ENCODE measurements at places on chromosomes 16 and 17.

DNA sequence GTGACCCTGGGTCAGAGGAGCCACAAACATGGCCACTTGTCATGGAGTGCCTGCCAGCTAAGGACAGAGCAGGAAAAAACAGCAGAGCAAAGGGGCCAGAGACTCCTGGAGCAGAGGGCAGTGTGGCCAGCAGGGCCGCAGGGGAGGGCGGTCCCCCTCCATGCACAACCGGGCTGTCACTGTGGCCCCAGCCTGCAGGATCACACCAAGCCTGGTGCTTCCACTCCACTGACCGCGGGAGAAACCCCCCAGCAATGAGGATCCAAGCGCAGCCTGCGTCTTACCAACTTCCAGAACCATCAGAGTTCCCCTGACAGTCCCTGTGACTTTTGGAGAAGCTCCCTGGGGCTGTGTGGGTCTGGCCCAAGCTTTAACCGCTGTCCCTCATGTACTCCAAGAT, 62.0 kb downstream of the PRMT7 start:
- DNase-seq = no peak

DNA sequence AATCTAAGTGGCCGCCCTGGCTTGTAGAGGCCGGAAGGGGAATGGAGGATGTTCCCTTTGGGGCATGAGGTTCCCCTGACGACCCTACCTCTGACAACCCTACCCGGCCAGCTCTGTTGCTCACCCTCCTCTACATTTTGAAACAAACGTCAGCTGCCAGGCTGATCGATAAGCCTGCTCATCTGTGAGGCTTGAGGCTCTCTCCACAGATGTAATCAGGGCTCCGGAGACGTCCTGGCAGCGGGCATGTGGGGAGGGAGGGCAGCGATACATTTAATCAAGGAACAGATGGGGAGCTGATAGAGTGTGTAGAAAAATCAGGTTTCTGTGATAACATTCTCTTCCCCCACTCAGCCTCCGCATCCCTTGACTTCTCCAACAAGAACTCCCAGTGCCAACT, 212.3 kb upstream of the SDK2 start:
- DNase-seq = no peak

- DNase-seq = no peak
These were observed 54.3 kb downstream of the RPTOR start for GRCh38 chr17:80598813-80599545.

DNA sequence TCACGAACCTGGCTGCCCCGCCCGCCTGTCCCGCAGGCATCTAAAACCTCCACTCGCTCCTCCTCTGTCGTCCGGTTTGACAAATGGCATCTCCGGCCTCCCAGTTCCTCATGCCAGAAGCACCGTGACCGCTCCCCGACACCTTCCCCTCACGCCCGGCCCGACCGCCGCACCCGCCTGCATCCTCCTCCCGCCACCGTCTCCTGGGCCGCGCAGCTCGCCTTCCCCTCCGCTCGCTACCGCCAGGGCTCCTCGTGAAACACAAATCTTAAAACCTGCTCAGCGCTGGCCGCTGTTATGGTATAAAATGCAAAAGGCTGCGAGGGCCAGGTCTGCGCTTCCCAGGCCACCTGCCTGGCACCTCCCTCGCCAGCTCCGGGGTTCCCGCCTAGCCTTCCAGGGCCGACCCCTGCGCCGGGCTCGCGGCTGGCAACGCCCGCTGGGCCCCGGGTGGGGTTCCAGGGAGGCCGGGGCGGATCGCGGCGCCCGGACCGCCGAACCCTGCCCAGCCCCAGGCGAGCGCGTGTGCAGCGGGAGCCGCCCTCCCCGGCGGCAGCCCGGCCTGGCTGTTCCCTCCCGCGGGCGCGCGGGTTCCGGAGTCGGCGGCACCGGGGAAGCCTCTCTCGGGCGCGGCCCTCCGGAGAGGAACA, 488 bp downstream of the SPSB3 start:
- DNase-seq = no peak

GRCh38 chr16:86337581-86338402, 172.5 kb upstream of the FOXF1 start:
- no peak for DNase-seq

- no peak for DNase-seq
These were observed 26.9 kb downstream of the ELAC2 start for GRCh38 chr17:12990926-12991325.

DNA sequence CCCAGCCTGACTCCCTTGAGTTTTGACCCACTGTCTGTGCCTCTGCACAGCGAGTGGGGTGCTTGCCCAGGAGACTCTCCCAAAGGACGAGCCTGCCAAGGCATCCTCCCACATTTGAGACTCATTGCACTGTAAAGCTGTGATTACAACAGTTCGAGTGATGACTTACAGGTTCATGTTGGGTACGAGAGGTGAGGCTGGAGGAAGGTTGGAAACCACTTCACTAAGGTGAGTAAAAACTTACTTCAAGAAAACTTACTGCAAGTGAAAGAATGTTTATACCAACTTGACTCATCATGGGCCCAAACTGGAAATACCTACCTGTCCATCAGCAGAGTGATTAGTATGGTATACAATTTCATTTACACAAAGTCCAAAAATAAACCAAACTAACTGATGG, 360.1 kb upstream of the CDH11 start:
- DNase-seq = no peak

DNA sequence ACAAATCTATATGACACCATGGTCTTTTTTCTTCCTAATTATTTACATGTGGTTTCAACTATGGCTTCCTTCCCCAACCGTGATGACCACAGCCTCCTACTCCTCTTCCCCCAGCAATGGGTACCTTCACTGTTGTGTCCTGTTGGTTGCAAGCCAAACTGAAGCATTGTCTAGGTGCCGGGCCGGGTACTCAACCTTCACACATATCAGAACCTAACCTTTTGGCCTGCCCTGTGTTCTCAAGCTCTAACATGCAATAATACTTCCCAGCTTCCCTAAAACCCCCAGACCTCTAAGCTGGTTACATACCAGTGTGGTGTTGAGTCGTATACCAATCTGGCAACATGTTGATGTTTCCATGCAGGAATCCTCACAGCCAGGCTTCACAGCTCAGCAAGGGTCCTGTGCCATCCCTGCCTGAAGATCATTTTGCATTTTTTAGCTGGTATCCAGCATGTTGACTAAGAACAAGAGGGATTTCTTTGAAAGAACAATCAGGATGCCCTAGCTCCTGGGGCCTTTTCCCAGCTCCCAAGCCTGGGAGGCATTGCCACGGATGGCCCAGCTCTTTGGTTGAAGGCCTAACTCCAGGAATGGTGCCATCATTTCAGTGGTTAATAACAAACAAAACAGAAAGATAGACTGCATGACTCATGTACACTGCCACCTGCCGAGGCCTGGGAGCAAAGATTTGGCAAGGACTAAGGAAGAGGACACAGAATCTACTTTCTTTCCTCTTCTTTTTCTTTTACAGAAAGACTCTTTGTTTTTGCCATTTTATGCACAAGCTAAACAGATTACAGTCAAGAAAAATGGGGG, 373.7 kb upstream of the SALL1 start:
- DNase-seq = no peak

DNA sequence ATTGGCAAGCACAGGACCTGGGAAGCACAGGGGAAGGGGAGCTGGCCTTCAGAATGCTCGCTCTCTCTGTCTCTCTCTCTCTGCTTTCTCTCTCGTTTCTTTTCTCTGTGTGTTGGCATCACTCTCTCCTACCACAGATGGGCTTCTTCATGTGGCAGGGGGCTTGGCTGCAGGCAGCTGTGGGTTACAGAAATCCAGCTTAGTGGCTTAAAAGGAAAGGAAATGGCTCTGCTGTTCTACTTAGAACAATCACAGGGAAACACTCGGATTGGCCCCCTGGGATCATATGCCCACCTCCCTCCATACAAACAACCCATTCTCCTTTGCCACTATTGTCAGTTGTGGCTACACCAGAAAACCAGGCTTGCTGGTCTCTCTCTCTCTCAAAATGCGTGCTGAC, 20.4 kb downstream of the TBX2 start:
- no peak for DNase-seq

DNA sequence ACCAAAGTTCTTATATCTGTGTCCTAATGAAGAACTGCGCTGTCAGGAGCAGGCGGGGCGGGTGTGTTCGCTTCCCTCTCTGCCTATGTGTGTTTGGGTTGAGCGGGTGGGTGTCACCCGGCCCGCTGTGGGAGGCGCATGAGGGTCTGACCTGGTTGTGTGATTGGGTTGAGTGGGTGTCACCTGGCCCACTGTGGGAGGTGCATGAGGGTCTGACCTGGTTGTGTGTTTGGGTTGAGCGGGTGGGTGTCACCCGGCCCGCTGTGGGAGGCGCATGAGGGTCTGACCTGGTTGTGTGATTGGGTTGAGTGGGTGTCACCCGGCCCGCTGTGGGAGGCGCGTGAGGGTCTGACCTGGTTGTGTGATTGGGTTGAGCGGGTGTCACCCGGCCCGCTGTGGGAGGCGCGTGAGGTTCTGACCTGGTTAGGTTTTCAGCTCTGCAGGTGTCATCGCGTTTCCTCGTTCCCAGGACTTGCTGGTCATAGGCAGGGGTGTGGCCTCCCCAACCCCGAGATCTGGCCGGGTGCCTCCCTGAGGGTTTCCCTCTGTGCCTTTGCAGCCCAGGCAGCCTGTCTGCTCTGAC, 69.6 kb upstream of the ZNF750 start:
- no peak for DNase-seq

GRCh38 chr16:46696957-46697356, 7.5 kb downstream of the ORC6 start:
- no peak for DNase-seq

DNA sequence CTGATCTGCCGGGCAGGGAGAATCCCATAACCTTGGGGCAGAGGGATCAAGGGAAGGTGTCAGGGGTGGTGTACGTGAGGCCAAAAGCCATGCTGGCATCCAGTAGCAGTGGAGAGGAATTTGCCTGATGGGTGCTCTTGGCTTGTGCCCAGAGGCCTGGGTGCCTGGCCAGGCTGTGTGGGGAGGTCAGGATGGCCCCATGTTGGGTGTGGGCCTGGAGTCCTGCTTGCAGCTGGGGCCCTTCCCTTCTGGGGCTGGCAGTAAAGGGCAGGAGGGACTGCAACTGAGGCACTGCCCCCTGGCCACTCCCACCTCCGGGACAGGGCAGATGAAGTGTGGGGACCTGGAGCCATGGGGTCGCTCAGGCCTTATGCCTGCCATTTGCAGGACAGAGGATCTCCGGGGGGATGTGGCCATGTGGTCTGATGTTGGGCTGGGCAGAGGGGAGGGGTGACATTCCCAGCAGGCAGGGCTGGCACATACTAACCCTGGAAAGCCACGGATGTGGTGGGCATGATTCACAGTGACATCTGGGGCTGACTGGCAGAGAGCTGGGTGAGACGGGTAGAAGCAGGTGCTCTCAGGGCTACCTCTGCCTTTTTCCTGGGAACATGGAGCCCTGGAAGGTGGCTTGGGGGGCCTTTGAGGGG, 3.5 kb downstream of the FMNL1 start:
- DNase-seq = no peak

- DNase-seq = no peak
These were observed 12.3 kb upstream of the UBE2I start for GRCh38 chr16:1297018-1297696.

GRCh38 chr16:79752396-79752795, 151.9 kb upstream of the MAF start:
- DNase-seq = no peak

GRCh38 chr17:42346481-42346880, 41.8 kb downstream of the STAT3 start:
- no peak for DNase-seq

DNA sequence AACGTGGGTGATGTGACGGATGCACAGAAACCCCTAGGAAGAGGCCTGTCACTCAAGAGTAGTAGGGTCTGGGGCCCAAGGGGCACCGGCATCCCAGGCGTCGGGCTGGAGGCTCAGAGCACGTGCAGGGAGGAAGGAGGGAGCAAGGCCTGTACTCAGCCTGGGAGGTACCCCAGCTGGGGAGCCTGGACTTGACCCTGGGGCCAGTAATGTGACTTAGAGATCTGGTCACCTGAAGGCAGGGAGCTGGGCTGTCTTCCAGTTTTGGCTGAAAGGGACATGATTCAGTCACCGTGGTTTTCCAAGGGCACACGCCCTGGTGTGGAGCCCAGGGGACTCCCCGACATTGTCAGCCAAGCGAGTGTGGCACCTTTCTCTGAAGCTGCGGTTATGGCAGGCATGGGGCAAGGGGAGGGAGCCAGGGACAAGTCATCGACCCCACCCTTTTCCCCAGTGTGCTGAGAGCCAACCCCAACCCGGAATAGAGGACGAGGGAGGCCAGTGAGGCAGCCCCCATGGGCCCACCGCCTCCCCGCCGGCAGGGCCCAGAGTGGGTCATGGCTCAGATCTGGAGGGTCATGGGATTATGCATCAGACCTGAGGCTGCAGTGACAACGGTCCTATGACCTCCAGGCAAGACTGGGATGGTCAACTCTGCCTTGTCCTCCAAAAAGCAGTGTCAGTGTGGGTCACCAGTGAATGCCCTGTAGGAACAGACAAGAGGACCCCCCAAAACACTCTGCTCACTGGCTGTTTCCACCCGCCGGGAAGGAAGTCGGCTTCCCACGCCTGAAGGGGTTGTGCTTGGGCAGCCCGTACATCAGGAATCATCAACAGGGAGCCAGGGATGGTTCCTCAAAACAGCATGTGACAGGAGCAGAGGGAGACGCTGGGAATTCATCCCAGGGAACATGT, 41.9 kb downstream of the MEAK7 start:
- no peak for DNase-seq

- no peak for DNase-seq
These were observed 7.0 kb upstream of the OR2C1 start for GRCh38 chr16:3348547-3349167.

GRCh38 chr16:23279721-23280153, 22.4 kb upstream of the SCNN1B start:
- DNase-seq = no peak

DNA sequence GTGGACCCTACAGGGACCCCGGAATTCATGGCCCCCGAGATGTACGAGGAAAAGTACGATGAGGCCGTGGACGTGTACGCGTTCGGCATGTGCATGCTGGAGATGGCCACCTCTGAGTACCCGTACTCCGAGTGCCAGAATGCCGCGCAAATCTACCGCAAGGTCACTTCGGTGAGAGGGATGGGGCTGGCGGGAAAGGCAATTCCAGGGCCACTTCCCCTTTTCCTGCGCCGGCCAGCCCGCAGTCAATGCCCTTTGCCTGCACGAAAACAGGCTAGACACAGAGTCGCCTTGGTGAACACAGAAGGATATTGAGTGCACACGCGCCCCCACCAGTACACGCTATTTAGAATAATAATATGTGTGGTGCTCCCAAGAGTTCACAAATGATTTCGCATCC, 4.0 kb downstream of the WNK4 start:
- no peak for DNase-seq

DNA sequence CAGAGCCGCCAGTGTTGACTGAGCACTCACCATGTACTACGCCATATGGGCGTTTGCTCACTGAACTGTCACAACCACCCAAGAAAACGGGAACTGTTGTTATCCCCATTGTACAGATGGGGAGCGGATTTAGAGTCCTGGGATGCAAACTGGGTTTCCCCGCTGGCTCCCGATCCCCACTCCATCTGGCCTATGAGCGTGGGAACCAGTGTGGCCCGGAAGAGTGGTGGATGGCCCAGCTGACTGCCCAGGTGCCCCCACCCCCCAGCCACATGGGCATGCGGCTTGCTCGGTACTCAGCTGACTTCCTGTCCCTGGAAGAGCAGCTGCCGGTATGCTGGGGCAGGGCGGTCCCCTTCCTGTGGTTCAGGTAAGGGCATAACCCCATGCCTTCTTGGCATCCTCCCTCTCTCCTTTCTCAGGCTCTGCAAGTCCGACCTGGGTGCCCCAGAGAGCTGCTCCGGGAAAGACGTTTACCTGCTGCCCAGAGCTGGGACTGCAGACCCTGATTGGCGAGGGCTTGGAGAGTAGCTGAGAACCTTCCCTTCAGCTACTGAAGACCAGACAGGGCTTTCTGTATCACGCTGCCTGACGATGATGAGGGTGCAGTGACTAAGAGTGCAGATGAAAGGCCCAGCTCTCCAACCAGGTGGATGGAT, 16.2 kb downstream of the SOCS3 start:
- no peak for DNase-seq
